Effector memory CD4-positive, alpha-beta T cell (primary cell): ENCODE measurements at places on chromosomes 6 and 20.

DNA sequence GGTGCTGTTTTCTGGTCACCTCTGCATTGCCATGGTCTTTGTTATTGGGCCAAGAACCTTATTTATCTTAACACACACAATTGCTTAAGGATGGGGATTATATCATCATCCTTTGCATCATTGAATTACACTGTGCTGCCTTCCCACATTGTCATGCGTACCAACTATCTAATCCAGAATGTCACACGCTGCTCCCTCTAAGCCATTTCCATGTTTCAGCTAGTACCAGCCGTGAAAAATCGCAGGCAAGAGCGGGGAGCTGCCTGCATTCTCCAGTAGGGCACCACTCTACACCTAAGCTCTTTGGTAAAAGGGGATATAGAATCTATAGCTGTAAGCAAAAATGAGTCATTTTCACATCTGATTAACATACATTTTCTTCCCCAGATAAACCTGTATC, 277.0 kb downstream of the PRL start:
- no peak for DNase-seq

GRCh38 chr6:146305092-146305491, 238.5 kb upstream of the RAB32 start:
- no peak for DNase-seq

DNA sequence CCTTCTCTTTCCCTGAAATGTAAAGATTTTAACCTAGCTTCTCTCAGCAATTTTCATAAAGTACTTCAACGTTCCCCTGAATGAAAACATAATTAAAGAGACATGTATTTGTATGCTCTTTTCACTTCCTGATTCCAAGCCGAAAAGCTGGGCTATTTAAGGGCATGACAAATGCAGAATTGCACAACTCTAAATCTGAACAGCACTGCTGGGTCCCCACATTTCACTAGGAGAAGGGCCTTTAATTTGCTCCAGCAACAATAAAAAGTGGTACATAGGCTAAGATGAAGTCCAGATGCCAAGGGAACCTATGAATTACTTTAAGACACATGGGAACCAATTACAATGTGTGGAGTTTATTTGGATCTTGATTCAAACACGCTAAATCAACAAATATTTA, 42.0 kb downstream of the IRAK1BP1 start:
- no peak for DNase-seq

- no peak for DNase-seq
Measured at GRCh38 chr20:2799688-2800520, 523 bp downstream of the CPXM1 start.

GRCh38 chr20:1010659-1011058, 8.5 kb upstream of the RSPO4 start:
- DNase-seq = no peak

GRCh38 chr6:106090001-106090400, 3.9 kb downstream of the PRDM1 start:
- no peak for DNase-seq

DNA sequence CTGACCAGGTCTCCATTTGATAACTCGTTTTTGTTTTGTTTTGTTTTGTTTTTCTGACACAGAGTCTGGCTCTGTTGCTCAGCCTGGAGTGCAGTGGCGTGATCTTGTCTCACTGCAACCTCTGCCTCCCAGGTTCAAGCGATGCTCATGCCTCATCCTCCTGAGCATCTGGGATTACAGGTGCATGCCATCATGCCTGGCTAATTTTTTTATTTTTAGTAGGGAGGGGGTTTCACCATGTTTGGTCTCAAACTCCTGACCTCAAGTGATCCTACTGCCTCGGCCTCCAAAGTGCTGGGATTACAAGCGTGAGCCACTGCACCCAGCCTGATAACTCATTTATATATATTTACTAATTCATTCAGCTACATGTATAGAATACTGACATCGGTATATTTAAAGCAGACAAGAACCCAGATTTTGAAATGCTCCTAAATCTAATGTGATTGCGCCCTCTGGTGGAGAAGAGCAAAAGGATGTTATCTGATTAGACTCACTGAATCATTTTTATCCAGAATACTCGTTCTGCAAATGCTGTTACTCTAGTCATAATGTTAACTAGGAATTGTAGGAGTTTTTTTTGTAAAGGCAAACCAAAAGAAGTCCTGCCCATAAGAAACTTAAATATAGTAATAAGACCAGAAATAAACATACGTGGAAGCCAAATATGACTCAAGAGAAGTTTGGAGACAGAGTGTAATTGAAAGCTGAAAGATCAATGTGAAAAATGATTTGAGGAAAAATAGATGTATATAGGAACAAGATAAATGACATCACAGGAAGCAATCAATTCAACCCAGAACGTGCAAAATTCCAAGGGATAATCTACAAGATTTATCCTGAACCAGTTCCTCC, 5.3 kb upstream of the COL12A1 start:
- no peak for DNase-seq

DNA sequence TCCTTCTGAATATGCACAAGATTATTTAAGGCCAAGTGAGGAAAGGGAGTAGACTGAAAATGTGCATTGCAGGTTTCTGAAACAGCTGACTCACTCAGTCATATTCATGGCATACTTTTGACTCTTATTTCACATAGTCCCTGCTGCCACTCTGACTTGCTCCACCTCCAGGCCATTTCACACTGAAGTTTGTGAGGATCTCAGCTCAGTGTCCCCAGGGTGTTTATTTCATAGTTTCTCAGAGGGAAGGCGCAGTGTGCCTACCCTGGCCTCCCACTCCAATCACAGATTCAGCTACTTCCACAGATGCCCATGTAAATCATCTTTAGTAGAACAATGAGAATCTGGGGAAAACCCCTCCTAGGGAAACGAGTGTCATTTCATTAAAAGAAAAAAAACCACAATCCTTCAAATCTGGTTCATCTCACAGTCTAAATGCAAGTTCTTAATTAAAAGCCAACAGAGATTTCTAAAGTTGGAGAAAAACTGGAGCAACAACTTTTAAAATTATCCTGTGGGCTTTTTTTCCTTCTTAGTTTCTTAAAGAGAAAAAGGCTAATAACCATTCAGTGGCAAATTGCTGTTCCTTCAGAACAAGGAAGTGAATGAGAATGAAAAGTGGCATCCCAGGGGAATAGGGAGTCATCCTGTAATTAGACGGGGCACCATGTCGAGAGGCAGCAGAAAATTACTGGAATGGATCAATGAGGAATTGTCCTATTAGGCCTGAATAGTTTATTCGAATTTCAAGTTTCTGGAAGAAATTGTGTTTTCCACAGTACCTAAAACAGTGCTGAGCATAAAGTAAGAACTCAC, 133.6 kb downstream of the TFAP2B start:
- no peak for DNase-seq

GRCh38 chr6:52209770-52210169, 23.6 kb downstream of the IL17A start:
- no peak for DNase-seq

- no peak for DNase-seq
Measured at GRCh38 chr20:61980647-61981583, 84.8 kb downstream of the TAF4 start.

DNA sequence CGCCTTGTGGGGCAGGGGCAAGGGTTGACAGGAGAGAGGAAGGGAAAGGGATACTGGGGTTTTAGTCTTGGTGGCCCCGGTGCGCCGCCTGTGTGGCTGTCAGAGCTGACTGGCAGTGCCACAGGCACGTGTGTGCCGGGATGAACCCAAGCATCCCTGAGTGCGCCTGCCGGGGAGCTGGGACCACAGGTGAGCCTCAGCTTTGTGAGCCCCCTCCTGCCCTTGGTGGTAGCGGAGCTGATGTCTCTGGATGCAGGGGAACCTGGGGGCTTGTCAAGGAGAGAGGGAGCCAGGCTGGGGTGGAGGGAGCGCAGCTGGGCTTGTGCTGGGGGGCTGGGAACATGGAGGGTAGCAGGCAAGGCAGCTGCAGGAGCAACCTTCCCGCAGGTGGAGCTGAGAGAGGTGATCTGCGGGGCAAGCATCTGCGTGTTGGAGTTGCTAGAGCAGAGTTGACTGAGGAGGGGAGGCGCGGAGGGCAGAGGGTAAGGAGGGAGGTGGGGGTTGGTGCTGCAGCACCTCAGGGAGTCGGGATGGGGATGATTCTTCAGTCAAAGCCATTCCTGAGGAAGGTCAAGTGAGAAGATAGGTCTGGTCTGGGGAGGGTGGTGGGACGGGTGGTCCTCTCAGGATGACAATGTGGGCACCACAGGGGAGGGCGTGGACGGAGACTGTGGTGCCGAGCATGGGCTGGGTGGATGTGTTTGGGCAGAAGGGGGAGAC, 28.1 kb downstream of the PYGB start:
- DNase-seq = no peak

GRCh38 chr6:138695193-138695592, 78.4 kb upstream of the CCDC28A start:
- DNase-seq = no peak

- DNase-seq = no peak
Measured at GRCh38 chr20:16984481-16984880, 236.3 kb downstream of the OTOR start.

DNA sequence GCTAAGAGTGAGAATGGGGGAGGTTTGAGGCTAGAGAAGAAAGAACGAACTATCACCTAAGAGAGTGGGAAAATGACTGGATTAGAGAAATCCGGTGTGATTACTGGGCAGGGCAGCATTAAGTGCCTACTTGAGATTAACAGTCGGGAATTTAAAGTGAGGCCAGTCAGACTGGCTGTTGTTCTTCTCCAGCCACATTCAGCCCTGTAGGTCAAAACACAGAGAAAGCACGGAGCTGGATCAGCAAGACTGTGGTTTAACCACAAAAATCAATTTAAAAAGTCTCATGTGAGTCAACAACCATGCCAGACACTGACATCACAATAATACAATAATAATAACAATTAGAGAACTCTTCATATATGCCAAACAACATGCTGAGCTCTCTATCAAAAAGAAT, 301.9 kb upstream of the SGK1 start:
- no peak for DNase-seq

DNA sequence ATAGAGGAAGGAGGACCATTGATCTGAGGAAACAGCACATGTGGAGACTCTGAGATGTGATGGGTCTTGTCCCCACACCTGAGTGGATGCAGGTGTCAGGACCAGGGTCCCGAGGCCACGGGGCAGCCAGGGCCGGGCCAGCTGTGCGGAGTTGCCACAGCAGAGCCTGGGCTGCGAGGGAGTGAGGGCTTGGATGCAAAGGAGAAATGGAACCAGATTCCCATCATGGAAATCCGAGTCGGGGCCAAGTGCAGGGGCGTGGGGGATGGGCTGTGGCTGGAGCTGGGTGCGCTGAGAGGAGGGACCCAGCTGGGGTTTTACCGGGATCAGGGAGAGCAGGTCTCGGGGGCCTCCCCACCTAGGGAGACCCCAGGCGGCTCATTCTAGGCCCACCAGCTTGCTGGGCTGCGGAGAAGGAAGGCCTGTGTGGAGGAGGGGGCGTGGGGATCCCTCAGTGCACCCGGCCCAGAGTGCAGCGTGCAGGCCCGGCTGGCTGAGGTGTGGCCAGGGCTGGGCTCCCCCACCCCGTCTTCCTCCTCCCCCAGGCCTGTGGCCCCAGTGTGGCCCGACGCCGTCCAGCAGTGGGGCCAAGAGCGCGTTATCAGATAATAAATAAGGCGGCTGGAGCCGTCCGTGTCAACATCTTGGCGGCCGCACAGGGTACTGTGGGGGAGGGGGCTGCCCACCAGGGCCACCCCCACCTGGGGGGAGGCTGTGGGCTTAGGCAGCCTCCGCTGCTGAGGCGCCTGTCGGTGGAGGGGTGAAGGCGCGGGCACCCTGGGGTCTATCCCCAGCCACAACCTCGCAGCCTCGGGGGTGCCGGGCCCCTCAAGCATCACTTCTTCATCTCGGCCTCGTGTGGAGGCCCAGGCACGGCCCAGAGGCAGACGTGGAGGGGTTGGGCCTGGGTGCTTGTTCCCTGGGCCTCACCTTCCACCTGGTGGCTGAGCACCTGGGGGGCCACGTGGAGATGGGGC, 17.2 kb downstream of the GATA5 start:
- no peak for DNase-seq

- no peak for DNase-seq
Measured at GRCh38 chr6:140017470-140017869, 643.0 kb upstream of the CITED2 start.

DNA sequence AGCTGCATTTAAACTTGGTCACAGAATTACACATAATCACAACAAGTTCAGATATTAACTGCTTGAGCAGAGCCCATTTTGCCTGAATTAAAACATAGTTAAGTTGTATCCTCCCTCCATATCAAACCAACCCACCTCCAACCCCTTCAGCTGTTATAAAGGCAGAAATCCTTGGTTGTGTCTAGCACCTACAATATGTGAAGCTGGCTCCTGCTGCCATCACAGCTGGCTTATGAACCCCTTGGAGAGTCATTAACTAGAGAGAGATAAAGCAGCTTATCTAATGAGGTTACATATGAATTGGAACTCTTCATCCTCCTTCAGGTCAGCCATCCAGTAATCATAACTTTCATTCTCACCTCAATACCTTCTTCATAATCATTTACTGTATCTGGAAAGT, 101.8 kb downstream of the EPHA7 start:
- no peak for DNase-seq

- DNase-seq = no peak
Measured at GRCh38 chr20:37935435-37935834, 32.5 kb downstream of the VSTM2L start.

- no peak for DNase-seq
Measured at GRCh38 chr6:45504947-45505346, 127.2 kb upstream of the SUPT3H start.
